AG04449 (cell line): ENCODE measurements at places on chromosomes 1 and 21.

GRCh38 chr21:28769683-28770082, 223.0 kb downstream of the LTN1 start:
- no peak for DNase-seq

DNA sequence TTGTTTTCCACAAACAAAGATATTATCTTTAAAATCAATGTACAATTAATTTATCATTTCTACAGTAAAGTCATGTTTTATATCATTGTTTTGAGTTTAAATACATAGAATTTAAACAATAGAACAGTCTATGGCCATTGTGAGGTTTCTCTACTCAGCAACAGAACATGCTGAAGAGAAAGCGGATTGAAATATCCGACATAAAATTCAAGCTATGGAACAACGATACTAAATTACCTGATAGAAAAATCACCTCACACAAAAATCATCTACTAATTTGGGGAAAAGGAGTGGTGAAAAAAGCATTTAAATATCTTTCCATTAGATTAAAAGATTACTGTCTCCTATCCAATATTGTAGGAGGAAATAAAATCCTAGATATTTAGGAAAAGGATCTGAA, 12.6 kb downstream of the CDKN2C start:
- no peak for DNase-seq

DNA sequence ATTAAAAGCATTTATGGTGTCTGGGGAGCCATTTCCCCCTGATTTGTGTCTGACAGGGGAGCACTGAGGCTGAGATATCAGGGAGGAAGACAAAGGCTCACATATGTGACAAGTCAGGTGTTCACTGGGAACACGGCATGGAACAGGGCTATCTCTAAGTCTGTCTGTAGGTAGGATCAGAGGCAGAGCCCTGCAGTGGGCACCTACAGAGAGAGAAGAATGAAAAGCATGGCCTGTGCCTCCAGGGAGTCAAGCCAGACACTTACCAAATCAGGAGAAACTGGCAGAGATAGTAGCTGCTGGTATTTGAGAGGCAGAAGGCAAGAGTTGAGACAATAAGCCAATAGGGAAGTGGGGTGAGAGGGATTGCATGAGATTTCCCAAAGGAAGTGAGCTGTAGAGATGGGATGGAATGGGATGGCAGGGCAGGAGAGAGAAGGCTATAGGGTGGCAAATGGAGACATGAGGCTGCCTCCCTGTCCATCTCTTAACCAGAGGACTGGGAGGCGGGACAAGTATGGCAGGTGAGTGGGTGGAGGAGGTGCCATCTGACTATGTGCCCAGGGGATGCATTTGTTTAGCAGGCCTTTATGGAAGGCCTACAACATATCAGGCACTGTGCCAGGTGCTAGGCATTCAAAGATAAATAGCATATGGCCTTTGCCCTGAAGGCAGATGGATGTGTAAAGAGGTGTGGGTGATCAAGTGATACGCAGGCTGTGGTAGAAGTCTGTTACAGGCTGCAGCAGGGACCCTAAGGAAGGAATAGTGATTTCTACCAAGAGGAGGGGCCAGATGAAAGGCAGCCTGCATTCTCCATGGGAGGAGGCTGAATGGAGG, 136.2 kb upstream of the IPO9 start:
- no peak for DNase-seq

DNA sequence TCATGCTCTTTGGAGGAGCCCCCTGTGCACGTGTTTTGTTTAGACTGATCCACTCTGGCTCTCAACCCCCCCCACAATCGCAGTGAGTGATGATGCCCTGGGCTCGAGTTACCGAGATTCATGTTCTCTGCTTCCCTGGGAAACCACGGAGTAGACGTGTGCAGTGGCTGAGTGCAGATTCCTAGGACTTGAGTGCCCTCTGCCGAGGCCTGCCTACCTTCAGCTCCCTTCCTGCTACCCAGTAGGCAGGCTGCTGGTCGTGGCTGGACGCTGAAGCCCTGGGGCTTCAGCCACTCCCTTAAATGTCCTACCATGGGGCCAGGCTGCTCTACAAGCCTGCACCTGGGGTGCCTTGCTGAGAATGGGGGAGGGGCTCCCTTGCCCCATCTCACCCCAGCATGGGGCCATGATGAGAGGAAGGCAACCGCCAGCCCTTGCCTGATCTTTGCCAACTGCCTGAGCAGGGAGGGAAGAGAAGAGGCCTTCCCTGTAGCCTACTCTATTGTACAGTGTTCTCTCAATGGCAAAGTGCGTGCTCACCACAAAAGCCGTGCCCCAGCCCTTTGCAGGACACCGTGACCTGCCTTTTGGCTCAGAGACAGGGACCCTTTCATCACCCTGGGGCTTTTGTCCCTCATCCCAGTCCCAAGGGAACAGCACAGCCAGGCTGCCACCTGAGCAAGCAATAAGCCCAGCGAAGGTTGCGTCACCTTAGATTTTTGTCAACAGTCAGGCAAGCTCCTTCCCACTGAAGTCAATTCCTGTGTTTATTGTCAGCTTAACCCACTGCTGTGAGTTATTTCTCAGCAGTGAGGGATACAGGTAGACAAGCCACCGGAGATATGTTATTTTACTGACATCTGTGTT, 4.1 kb upstream of the GRIK3 start:
- DNase-seq: no peak

DNA sequence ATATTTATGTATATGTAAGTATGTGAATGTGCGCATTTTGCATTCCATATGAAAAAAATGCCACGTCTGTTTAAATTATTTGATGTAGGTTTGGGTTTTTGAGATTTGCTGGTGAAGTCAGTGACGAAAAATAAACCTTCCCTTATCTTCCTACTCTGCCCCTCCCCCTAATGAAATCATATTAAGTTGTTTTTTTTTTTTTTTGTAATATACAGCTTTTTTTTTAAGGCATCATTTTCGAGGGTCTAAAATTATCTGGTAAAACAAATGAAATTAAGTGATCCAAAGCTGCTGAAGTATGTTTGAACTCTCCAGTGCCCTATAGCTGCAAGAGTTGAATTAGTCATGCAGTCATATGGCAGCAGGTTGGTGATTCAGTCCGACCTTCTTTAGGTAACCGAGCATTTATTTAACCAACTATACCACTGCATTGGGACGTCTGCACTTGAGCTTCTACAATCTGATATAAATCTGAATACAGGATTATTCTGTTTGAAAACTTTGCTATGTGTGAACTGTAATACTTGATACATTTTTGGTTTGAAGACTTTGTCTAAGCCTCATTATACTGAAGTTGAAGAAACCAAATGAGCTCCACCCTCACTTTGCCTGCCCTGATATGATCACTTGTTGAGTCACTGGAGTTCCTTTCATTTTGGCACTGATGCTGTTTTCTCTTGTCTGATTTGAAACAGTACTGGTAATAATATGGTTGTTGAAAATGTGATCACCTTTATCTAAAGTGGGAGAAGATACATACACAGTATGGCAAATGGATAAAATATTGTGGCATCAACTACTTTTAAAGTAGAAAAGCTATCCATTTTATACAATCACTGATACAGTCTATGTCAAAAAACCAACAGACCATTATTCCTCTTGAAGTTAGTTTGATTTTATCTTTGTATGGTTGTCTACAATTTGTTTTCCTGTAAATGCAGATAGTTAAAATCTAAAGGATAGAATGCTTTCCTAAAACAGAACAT, 11.7 kb downstream of the PDIK1L start:
- DNase-seq: no peak

GRCh38 chr1:236067854-236068454, 3.1 kb upstream of the NID1 start:
- no peak for DNase-seq

DNA sequence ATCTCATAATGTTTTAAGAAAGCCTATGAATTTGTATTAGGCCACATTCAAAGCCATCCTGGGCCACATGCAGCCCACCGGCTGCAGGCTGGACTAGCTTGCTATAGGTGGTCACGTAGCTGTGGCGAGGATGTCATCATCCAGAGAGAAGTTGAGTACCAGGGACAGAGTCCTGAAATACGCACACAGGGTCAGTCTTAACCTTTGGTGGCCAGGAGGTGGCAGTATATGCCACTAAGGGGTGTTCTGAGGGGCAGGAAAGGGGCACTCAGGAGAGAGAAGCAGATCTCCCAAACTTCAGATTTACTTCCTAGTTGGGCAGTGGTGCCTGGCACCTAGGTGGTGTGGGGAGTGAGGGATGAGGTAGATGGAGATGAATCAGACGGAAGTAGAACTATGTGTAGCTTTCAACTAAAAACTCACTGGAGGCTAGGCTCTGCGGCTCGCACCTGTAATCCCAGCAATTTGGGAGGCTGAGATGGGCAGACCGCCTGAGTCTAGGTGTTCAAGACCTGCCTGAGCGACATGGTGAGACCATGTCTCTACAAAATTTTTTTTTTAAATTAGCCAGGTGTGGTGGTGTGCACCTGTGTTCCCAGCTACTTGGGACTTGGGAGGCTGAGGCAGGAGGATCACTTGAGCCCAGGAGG, 16.3 kb upstream of the CDK18 start:
- DNase-seq: no peak

- DNase-seq: no peak
Measured at GRCh38 chr1:55153031-55153430, 62.1 kb downstream of the USP24 start.

- DNase-seq: no peak
Measured at GRCh38 chr1:7424352-7424890, 346.7 kb upstream of the VAMP3 start.

DNA sequence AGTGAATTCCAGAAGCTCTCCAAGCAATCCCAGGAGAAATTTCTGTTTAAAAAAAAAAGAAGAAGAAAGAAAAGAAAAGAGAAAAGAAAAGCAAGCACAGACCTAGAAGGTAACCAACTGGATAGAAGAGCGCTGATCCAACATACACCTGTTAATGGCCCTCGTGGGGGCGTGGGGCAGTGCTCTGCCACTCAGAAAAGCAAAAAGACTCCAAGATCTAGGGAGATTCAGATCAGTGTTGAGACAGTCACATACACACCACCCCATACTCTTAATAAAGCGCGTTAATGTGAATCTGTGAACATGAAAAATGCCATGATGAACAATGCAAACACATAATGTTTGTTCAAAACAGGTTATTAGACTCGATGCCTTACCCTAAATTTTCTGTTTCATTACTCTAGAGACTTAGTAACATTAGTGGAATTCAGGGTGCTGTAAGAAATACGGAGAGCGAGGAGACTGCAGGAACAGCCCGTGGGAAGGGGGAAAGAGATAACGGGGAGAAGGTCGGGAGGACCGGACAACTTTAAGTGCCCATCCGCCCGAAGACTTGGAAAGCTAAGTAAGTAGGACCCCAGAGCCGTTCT, 406 bp downstream of the NME7 start:
- no peak for DNase-seq

DNA sequence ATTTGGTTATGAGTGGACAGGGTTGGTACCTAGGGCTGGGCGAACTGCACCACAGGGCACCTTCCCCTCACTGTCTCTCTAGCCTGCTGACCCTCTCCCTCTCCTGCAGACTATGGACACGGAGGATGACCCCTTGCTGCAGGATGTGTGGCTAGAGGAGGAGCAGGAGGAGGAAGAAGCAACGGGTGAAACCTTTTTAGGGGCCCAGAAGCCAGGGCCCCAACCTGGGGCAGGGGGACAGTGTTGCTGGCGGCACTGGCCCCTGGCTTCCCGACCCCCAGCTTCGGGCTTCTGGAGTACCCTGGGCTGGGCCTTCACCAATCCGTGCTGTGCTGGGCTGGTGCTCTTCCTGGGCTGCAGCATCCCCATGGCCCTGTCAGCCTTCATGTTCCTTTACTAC, 21.9 kb downstream of the DISP3 start:
- no peak for DNase-seq

DNA sequence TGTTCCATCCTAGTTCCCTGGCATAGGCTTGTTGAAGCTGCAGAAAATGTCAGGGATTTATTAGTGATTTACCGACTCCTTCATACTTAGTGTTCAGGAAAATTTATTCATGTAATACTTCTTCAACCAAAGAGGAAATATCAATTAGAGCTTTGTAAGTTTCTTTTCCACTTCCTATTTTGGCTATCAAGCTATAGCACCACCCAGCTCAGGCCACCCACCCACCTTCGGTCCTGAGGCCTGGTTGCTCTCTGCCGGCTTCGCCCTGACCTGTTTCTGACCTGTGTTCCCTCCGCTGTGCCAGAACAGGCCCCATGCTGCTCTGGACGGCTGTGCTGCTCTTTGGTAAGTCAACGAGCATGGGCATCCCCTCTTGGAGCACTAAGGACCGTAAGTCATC, at the start of gene FCRL6:
TSS of gene FCRL6 (plus strand) at position 250 of the 400 bp plus-strand sequence. CDS start at position 315, 65 bp downstream.
- no peak for DNase-seq

DNA sequence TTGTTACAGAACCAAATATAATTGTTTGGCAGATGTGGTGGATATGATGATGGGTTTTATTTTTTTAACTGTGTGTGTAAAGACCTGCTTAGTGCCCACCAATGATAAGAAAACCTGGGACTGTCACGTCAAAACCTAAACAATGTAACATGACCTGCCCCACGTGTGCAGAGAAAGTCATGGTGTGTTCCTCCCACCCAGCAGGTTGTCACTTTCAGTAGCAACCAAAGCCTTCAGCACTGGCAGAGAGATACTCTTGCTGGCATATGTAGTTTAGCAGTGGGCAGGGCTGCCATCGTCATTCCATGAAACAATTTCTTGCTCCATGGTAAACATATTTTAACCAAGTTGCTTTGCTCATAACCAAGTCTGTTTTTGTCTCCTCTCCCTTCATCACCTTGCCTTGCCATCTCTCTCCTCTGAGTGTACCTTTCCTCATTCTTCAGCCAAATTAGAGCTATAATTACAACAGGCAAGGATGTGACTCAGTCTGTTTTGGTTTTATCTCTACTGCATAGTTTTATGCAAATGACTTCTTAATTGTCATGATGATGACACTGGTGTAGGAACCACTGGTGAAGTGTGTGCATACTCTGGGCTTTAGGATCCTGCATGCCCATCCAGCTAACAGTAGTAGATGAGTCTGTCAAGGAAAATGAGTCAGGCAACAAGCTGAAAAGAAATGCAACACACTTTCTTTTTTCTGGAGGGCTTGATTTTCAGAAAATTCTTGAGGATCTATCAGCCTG, 150.3 kb downstream of the EDEM3 start:
- DNase-seq: no peak

DNA sequence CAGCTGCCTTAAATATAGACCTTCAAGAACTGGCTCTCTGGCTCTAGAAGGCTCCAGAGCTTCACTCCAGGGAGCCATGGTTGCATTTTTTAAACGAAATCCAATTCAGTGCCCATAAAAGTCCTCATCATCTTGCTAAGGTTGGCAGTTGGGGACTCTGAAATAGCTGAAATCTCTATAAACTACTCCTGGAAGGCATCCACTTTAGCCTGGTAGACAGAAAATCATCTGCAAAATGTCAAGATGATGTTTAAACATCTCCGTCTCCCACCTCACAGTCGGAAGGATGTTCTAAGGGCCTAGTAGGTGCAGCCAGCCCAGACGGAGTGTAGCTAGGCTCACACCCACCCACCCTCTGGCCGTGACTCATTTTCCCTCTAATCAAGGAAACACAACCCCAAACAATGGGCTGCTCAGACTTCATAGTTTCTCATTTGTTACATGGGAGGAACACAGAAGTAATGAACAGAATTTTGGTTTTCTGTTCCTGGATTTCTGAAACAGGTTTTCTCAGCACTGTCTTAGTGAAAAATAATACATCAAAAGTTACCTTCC, 235.4 kb upstream of the KAZN start:
- DNase-seq: no peak

GRCh38 chr1:186502087-186502486, 41.2 kb upstream of the PDC start:
- DNase-seq: no peak

GRCh38 chr1:24216276-24217074, 29.4 kb upstream of the IFNLR1 start:
- DNase-seq: no peak
